ENCODE measurements at places on chromosomes 3 and 15.

DNA sequence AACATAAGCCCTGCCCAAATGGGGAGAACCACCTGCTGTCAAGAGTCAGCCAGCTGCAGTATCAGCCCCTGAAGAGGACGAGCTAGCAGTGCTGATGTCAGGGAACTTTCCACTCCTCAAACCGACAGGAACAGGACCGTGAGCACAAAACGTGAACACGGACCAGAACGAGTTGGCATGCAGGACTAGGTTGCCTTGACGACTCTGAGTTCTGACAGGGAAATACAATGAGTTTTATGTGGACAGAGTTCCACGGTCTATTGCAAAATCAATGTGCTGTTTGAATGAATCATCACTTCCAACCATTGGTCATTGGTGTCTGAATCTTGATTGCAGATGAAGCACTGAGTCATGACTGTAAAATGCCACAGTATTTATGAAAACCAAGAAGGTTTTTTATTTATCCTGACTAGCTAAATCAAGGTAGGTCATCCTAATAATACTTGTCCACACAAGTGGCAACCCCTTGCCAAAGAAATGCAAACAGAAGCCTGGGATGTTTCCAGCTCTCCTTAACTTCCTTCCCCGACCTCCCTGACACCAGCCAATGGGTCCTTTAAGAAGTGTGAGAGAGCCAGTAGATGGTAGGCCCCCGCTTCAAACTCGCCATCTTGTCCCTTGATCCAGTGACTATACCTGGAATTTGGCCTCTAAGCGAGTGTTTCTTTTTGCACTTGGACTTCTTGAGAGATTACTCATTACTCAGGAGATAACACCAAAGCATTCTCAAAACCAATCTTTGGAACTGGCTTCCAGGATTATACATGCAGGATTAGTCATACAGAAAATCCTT is 119.6 kb downstream of the ASB7 start:
- DNase-seq = no peak

GRCh38 chr3:33173103-33173502 is 45.5 kb downstream of the SUSD5 start:
- no peak for DNase-seq

DNA sequence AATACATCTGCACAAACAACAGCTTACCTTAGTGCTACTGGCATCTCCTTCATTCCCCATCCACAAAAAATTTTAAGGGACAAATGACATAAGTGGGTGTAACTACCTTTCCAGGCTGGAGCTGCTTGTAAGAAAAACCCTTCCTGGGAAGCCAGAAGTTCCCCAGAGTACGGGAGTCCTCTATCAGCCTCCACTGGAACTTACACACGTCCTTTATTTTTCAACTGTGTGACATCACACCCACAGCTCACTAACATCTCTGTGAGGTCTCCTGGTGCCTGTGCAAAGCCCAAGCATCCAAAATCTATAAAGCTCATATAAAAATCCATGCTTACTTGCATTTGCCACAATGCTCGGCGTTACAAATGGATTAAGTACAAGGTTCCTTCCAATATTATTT is 27.6 kb downstream of the LRIG1 start:
- no peak for DNase-seq

GRCh38 chr3:98563661-98564281 is 29.6 kb downstream of the CPOX start:
- DNase-seq = no peak

GRCh38 chr15:81419332-81419943 is 45.4 kb upstream of the TMC3 start:
- DNase-seq = no peak

- DNase-seq = no peak
Measured at GRCh38 chr3:63900459-63900858, 11.7 kb downstream of the SCAANT1 start.

DNA sequence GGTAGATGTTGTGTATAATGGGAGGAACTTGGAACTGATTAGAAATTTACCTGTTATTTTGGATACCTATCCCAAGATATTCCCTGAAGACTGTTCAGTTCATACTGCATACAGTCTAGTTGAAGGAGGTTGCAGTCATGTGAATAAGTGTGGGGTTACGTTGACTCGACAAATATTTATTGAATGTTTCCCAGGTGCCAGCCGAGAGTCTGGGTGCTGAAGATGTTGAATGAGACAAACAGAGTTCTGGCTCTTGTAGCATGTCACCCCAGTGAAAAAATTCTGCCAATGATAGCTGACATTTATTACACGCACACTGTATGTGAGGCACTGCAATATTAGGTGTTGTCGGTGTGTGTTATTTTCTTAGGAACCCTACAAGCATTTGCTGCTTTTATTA is 176.0 kb downstream of the KCNMB2 start:
- DNase-seq = no peak

DNA sequence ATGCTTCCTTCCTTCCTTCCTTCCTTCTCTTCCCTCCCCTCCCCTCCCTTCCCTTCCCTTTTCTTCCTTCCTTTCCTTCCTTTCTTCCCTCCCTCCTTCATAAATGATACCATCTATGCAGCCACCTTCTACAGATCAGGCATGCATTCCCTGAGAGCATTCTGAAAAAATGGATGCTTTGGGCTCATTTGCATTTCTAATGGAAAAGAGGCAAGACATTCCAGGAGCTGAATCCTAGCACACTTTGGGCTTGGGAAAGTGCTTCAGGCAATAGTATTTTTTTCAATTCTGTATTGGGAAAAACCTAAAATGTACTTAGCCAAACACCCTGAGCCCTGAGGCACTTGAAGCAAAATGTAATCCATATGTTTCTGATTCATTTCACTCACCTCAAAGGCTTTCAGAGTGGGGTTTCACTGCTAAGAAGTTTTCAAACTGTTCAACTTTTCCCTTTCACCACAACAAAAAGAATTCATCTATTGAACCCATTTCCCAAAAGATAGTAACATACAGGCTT is 220.1 kb upstream of the RORA start:
- no peak for DNase-seq

GRCh38 chr3:133191818-133192217 is 153.6 kb downstream of the TMEM108 start:
- DNase-seq = no peak

GRCh38 chr15:93683651-93684050 is 547.7 kb upstream of the MCTP2 start:
- DNase-seq = no peak

GRCh38 chr15:62550106-62550505 is 385.0 kb upstream of the C2CD4B start:
- no peak for DNase-seq

DNA sequence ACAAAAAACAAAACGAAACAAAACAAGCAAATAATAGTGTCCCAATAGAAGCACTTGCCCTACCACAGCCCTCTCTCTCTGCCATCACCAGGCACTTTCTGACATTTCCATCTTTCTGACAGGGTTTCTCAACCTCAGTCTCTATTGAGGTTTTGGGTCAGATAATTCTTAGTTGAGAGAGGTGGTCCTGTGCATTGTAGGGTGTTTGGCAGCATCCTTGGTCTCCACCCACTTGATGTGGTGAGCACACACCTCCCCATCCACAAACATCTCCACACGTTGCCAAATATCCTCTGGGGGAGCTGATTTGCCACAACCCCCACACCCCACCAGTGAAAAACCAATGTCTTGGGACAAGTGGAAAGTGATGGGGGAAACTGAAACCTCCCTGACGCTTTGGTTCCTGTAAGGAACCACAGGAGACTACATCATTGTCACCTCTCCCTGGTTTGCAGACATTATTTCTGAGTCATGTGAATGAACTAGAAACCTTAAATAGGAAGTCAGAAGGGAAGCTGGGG is 733.7 kb upstream of the CFAP20DC start:
- DNase-seq = no peak

DNA sequence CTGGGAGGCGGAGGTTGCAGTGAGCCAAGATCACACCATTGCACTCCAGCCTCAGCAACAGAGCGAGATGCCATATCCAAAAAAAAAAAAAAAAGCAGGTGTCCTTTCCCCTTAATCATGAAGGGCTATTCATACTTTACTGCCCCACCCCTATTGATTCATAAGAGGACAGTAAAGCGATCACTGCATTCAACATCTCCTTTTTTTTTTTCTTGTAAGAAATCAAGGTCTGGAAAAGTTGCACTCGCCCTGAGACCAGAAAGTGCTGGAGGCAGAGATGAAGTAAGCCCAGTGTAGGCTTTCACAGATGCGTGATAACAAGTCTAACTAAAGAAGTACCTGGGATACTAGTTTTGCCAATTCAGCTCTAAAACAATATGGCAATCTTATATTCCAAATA is 24.2 kb downstream of the B3GNT5 start:
- no peak for DNase-seq

DNA sequence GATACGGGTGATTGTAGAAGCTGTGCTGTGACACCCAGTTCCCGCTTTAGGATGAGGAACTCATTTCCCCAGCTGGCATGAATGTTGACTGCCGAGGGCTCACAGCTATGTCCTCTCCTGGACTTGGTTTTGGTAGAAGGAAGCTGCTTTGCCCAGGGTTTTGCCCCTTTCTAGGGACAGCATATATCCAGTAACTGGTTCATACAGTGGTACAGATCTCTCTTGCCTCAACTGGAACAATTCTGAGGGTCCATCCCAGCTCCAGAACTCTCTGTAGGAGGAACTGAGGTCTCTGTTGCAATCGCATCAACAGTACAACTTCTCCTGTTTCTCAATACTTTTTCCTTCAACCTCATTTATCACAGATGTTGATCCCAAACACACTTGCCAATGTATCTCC is 54.5 kb upstream of the FNDC3B start:
- DNase-seq = no peak

- no peak for DNase-seq
Measured at GRCh38 chr3:196634224-196634623, 5.3 kb upstream of the NRROS start.
